ENCODE measurements at places on chromosomes 11 and 22.

GRCh38 chr11:67668192-67668551 lies 6.3 kb downstream of the ALDH3B2 start:
- no peak for DNase-seq

- no peak for DNase-seq
Observed at GRCh38 chr11:119447664-119448242, 24.8 kb upstream of the THY1 start.

GRCh38 chr11:44944181-44944852 lies 6.4 kb downstream of the TP53I11 start:
- no peak for DNase-seq

GRCh38 chr11:126892756-126893155 lies 107.8 kb downstream of the KIRREL3 start:
- DNase-seq = no peak

DNA sequence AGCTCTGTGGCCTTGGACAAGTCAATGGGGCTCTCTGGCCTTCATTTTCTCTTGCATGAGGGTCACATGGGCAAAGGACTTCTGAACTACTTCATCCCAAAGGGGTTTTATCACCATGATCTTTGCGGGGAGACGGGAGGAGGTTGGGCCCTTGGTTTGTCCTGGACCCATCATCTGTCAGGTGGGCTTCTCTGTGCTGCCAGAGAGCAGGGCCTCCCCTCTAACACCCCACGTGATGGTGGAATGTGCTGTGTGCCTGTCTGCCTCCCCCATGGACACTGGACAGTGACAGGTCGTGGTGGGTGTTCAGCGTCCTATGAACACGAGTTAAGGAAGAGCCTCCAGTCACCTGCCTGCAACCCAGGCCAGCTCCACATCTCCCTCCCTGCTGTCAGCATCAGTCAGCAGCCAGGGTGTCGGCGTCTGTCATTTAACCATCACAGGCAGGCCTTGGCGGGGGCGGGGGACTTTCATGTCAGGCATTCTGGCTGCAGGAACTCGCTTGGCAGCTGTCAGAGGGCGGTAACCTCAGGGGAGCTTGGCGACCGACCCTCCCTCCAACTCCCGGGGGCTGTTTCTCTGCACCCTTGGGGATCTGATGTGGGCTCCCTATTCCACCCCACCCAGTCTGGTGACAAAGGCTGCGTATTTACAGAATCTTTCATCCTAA lies 2.6 kb upstream of the SUN2 start:
- DNase-seq = no peak
